ENCODE measurements at places on chromosomes 11 and 22.

DNA sequence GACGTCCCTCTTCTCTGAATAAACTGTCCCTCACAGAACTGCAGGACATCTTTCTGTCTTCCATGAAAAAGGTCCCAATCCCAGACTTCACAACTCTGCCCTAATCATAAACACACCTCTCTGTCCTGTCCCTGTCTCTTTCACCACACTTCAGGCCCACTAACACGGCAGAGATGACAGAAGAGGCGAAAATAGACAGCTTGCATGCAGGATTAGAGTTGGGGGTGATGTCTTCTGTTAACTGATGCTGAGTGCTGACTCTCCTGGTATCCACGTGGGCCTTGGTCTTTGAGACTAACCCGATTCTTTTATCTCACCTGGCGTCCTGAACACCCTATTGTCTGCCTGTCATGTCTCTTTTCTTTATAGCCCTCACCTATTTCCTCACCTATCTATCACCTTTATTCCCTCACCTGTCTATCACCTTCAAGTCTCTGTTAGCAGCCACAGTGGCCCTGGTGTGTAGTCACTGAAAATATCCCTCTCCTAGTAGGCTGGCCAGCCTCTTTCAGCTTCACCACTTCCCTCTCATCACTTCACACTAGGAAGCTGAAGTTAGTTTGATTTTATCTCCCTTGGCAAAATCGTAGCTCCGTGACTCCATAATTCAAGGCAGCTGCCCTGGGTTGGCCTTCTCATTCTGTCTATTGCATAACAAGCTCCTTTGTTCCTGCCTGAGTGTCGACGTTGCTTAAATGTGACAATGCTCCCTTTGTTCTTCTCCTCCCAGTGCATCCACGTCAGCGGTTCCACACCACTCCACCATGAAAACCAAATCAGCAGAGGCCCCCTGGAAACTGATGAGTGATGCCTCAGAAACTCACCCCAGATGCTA is 30.6 kb upstream of the DRD2 start:
- DNase-seq, result peak; percentile 96

DNA sequence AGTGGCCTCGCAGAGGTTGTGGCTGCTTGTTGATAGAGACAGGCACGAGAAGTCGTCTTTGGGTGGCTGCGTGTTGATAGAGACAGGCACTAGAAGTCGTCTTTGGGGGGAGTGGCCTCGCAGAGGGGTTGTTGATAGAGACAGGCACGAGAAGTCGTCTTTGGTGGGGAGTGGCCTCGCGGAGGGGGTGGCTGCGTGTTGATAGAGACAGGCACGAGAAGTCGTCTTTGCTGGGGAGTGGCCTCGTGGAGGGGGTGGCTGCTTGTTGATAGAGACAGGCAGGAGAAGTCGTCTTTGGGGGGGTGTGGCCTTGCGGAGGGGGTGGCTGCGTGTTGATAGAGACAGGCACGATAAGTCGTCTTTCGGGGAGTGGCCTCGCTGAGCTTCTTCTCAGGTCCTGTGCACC is 328.8 kb downstream of the TBC1D22A start:
- DNase-seq, result peak; percentile 29

GRCh38 chr11:14270690-14271542 is 88.1 kb downstream of the RRAS2 start:
- DNase-seq, result no peak

- DNase-seq, result no peak
Observed at GRCh38 chr11:130175898-130176297, 16.3 kb downstream of the ST14 start.

DNA sequence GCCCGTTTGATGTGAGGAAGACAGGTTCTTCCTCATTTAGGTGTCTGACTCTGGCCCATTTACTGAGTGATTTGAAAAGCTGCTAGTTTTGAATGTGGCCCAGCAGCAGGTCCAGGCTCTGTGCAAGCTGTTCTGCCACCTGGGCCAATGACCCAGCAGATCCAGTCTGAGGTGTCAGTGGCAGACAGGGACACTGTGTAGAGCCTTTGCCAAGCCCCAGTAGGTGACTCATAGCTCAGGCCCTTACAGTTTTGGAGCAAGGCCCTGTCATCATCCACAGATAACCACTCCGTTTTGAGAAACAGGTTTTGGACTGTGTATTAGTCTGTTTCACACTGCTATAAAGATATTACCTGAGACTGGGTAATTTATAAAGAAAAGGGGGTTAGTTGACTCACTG is 23.9 kb downstream of the TSPAN32 start:
- DNase-seq, result peak; percentile 73

DNA sequence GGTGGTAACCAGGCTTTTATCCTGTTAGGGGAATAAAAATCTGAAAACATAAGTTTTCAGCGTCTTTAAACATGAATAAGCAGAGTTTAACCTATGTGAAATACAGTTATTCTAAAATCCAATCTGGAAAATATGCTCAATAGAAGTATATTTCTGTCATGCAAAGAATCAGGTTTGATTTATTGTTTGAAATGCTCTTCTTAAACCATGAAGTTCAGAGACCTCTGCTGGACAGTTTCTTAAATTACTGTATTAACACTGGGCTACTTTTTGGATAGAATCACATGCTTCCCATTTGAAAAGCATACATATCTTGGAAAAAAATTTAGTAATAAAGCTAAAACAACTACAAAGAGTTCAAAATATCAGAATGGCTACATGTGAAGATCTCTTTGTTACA is 25.4 kb downstream of the APIP start:
- peak; percentile 64 for DNase-seq

- no peak for DNase-seq
Observed at GRCh38 chr11:71991494-71991893, 7.2 kb upstream of the IL18BP start.

DNA sequence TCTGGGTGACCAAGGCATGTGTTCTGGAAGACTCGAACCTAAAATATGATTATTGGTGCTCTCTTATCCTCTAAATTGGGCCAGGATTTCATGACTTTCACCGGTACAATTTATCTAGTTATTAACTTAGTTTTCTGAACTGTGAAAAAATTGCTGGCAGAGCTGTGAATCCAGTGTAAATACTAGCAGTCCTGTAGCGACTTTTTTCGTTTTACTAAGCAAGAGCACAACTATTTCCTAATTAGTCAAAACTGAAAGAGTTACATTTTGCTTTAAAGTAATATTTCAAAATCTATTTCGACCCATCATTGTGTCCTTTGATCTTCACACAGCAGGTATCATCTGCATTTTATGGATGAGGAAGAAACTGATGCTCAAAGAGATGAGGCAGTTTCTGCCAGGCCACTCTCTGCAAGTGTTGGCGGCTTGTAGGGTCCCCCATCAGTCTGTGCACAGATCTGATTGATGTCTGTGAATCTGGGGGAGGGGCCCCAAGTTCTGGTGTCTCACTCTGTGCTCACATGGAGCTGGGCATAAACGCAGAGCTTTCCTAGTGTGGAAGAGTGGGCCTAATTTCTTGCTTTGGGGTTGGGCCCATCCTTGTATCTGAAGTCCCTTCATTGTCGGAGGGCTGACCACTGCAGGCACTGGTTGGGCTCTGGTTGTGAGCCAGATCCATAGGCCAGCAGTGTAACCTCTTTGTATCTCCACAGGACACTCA is 1.4 kb upstream of the TRMT2A start:
- peak; percentile 27 for DNase-seq

DNA sequence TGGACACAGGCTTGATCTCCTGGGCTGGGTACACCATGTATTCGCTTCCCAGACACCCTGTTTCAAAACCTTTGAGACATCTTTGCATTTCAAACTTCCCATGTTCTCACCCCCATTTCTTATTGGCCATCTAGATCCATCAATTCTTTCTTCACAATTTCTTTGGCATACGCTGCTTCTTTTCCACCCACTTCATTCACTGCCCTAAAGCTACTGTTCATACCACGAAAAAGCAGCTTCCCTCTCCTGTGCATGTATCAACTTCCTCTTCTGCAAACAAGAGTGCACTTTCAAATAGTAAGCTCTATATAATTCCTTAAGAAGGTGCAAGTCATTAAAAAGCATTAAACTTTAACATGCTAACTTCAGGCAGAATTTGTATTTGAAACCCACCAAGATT is 21.4 kb downstream of the UVRAG start:
- no peak for DNase-seq

- no peak for DNase-seq
Observed at GRCh38 chr22:40027191-40028097, 32.7 kb downstream of the FAM83F start.

DNA sequence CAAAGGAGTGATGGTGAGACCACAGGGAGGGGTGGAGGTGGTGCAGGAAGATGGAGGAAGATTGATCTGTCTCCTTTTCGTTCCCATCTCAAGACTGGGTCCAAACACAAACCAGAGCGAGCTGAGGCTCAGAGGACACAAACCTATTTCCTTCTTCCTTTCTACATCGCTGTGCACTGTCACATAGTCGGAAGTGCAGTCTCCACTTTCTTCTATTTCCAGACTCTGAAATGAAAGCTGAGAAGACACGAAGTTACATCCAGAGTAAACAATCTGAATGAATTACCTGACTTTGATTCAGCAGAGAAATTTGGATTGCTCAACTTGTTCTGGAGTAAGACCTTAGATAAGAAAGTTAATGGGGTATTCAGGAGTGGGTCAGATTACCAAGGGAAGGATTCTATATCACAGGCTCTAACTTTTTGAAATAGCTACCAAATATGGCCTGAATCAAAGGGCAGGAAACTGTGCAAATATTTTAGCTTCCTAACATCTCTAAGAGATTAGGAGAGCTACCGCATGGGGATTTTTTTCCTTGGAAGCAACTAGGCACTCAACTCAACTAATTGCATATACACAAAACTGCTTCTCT is 14.4 kb downstream of the OVCH2 start:
- DNase-seq, result no peak

DNA sequence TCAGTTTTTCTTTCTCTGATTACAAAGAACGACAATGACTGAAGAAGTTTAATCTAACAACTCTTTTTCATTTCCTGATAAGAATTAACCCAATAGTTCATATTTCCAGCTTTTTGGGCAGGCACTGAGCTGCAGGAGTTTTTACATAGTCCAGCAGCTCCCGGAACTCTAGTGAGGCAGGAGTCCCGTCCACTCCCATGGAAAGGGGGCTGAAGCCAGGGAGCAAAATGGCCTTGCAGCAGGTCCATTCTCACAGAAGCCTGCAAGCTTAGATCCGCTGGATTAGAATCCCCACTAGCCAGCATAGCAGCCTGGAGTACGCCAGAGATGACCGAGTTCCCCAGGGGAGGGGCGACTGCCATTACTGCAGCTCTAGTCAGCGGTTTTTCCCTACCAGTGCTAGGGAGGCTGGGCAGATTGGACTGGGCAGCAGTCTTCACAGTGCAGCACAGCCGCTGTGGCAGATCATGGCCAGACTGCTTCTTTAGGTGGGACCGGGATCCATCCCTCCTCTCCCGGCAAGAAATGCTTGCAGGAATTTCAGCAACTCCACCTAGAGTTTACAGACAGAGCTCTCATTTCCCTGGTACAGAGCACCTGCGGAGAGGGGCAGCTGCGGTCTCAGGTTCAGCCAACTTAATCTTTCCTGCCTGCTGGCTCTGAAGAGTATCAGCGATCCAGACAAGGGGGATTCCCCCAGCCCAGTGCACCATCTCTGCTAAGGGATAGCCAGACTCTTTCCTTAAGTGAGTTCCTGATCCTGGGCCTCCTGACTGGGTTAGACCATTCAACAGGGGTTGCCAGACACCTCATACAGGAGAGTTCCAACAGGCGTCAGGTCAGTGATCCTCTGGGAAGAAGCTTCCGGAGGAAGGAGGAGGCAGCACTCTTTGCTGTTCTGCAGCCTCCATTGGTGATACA is 742 bp upstream of the CASP4 start:
- DNase-seq, result peak; percentile 67

- DNase-seq, result no peak
Observed at GRCh38 chr11:120797143-120797542, 226.8 kb upstream of the TBCEL start.

DNA sequence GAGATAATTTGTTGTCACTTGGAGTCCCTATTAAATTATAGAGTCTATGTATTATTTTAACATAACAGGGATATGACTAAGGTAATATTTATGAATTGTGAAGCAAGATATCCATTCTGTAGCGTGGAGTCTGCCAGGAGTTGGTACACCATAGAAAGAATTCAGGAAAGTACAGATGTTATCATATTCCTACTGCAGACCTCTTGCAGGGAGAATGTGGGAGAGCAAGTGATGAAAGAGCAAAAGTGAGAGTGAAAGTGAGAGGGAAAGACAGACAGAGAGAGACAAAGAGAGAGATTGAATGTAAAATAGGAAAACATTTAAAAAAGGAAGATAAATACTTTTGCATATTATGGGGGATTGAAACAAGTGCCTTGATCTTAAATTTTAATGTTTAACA is 468.8 kb downstream of the CNTN5 start:
- DNase-seq, result no peak

DNA sequence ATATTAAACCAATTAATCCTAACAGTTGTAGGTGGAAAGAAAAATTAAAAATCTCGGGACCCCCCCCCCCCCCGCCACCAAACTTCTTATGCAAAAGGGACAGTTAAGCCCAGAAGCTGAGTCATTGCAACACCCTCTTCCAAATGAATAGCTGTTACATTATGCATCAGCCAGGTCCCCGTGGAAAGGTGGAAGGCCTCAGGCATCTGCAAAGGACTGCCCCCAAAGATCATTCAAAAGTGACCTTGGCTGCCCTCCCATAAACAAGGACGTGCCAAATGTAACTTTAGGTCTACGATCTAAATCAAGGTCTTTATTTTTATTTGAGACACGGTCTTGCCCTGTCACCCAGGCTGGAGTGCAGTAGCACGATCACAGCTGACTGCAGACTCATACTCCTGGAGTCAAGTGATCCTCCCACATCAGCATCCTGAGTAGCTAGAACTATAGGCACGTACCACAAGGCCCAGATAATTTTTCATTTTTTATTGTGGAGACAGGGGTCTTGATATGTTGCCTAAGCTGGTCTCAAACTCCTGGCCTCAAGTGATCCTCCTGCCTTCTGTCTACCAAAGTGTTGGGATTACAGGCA is 22.8 kb downstream of the SYN3 start:
- no peak for DNase-seq

- DNase-seq, result no peak
Observed at GRCh38 chr22:48713272-48714205, 1114.1 kb downstream of the BRD1 start.

- no peak for DNase-seq
Observed at GRCh38 chr11:100830274-100830673, 143.2 kb downstream of the ARHGAP42 start.

GRCh38 chr22:48824712-48825651 is 1002.7 kb downstream of the BRD1 start:
- DNase-seq, result no peak

Measured in GM23248 (cell line).